ENCODE measurements at places on chromosomes 4 and X.

GRCh38 chr4:169050881-169051760 is 41.1 kb upstream of the CBR4 start:
- no peaks in the 10 kb centered on the region for H3K4me1 ChIP-seq
- H3K36me3 ChIP-seq, result no peaks in the 10 kb centered on the region
- DNase-seq, result no peak
- no peak overlapping the region for H3K27ac ChIP-seq

DNA sequence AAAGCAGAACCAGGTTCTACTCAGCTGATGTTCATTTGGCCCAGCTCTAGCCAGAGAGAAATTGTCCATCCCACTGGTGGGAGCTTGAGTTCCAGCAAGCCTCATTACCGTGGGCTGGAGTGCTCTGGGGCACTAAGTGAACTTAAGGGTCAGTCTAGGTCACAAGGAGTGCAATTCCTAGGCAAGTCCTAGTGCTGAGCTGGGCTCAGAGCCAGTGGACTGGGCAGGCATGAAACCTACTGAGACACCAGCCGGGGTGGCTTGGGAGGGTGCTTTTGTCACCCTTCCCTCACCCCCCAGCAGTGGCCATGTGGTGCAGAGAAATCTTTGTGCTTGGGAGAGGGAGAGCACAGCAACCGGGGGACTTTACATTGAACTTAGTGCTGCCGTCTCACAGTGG is 39.4 kb downstream of the GSX2 start:
- DNase-seq, result no peak
- no peaks in the 10 kb centered on the region for H3K27me3 ChIP-seq
- H3K36me3 ChIP-seq, result no peaks in the 10 kb centered on the region
- no peaks in the 10 kb centered on the region for H3K4me1 ChIP-seq
- no peak overlapping the region for H3K4me3 ChIP-seq

DNA sequence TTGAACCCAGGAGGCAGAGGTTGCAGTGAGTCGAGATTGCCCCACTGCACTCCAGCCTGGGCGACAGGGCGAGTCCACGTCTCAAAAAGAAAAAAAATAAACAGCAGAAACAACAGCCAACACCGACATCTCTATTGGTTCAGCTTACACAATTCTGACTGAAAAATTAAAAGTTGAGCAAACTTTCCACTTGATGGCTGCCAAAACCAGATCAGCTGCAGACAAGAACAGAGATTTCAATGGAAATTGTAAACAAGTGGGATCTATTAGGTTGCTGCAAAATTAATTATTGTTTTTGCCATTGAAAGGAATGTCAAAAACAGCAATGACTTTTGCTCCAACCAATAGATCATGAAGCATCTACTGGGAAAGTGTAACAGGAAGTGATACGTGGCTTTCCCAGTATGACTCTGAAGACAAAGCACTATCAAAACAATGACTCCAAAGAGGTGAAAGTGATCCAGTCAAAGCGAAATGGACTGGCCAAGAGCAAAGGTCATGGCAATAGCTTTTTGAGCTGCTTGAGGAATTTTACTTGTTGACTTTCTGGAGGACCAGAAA is 26.3 kb downstream of the UPF3B start:
- H3K27ac ChIP-seq, result no peak overlapping the region
- H3K4me3 ChIP-seq, result no peak overlapping the region
- H3K27me3 ChIP-seq, result no peaks in the 10 kb centered on the region
- no peaks in the 10 kb centered on the region for H3K36me3 ChIP-seq
- DNase-seq, result no peak
- no peaks in the 10 kb centered on the region for H3K4me1 ChIP-seq

DNA sequence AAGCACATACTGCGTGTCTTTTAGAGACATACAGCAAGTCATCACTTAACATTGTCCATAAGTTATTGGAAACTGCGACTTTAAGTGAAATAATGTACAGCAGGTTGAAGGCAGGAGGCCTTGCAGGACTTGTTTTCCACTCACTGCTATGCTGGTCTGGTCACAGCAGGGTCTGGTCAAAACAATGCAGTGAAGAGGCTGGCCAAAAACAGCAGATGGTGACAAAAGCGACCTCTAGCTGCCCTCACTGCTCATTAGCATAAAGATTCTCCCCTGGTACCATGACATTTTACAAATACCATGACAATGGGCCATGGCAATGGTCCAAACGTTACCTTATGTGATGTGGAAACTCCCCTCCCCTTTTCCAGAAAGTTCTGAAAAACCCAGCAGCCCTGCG is 1283.6 kb downstream of the FSTL5 start:
- H3K27me3 ChIP-seq, result no peaks in the 10 kb centered on the region
- no peak overlapping the region for H3K27ac ChIP-seq
- H3K36me3 ChIP-seq, result no peaks in the 10 kb centered on the region
- no peak overlapping the region for H3K4me3 ChIP-seq
- no peaks in the 10 kb centered on the region for H3K4me1 ChIP-seq
- no peak for DNase-seq

- H3K27me3 ChIP-seq, result no peaks in the 10 kb centered on the region
- no peaks in the 10 kb centered on the region for H3K36me3 ChIP-seq
- no peak overlapping the region for H3K4me3 ChIP-seq
- H3K27ac ChIP-seq, result no peak overlapping the region
Observed at GRCh38 chrX:44349561-44349960, 6.1 kb upstream of the EFHC2 start.

GRCh38 chr4:130336585-130337217 is 1240.7 kb downstream of the C4orf33 start:
- no peak overlapping the region for H3K4me3 ChIP-seq
- no peaks in the 10 kb centered on the region for H3K27me3 ChIP-seq
- no peak for DNase-seq
- H3K27ac ChIP-seq, result no peak overlapping the region
- H3K36me3 ChIP-seq, result no peaks in the 10 kb centered on the region

DNA sequence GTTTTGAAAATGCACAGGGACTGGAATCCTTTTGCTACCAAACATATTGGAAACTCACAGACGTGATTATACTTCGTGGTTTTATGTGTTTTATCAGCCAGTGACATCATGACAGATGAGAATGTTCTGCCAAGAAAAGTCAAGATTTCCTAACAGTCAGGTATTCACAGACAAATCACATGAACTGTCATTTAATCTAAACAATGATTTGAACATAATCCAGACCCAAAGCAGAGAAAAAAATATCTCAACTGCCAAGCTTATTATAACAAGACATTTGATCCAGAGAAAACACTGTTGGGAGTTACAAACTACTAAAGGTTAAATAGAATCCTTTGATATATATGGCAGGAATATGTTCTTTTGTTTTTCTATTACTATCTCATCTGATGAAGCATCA is 635.9 kb upstream of the FRG1 start:
- no peak overlapping the region for H3K4me3 ChIP-seq
- no peaks in the 10 kb centered on the region for H3K4me1 ChIP-seq
- H3K36me3 ChIP-seq, result no peaks in the 10 kb centered on the region
- no peak overlapping the region for H3K27ac ChIP-seq

DNA sequence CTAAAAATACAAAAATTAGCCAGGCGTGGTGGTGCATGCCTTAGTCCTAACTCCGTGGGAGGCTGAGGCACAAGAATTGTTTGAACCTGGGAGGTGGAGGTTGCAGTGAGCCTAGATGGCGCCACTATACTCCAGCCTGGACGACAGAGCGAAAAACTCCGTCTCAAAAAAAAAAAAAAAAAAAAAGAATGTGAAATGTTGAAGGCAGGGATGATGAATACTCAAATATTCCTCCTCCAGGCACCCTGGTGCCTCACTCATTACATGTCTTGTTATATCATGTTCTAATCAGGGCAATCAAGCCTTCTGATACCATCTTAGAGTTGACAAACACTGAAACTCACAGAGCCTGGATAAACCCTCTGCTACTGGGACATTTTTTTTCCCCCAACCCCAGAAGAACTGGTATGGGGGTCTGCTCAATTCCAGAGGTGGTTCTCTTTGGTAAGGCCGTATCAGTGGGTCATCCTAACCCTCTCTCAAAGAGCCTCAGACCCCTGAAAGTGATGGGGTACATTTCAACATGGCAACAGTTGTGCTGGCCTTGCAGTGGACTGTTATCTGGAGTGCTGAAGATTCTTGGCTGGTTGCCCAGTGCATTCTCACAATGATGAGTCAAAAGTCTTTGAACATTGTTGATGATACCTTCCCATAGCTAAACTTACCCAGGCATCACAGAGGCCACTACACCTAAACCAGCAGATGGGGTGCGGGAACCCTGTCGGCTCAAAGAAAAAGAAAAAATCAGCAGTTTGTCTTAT is 2.4 kb upstream of the SH3KBP1 start:
- H3K4me3 ChIP-seq, result no peak overlapping the region
- no peak overlapping the region for H3K27ac ChIP-seq
- H3K27me3 ChIP-seq, result no peaks in the 10 kb centered on the region
- no peaks in the 10 kb centered on the region for H3K36me3 ChIP-seq
- no peak for DNase-seq
- peaks cover 3% of the 10 kb centered on the region for H3K4me1 ChIP-seq

DNA sequence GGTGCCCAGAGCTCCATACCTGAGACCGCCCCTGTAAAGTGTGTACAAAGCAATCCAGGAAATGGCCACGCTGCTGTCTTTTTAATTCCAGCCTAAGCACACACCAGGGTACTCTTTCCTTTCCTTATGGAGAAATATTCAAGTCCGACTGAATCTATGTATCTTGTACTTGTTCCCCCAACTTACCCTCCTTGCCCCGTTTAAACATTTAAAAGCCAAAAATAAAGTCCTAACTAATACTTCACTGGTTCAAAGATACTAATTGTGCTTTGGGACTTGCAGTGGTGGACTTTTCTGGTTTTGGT is 731 bp upstream of the AMMECR1 start:
- peak overlapping the region; percentile 71 for H3K4me3 ChIP-seq
- peaks cover 4% of the 10 kb centered on the region for H3K4me1 ChIP-seq
- no peaks in the 10 kb centered on the region for H3K36me3 ChIP-seq
- H3K27me3 ChIP-seq, result no peaks in the 10 kb centered on the region
- DNase-seq, result no peak
- peak overlapping the region; percentile 78 for H3K27ac ChIP-seq

DNA sequence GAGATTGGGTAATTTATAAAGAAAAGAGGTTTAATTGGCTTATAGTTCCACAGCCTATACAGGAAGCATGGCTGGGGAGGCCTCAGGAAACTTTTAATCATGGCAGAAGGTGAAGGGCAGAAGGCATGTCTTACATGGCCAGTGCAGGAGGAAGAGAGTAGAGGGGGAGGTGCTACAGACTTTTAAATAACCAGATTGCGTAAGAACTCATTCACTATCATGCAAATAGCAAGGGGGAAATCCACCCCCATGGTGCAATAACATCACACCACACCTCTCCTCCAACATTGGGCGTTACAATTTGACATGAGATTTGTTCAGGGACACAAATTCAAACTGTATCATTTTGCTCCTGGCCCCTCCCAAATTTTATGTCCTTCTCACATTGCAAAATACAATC is 353.8 kb upstream of the PABPC5 start:
- H3K4me3 ChIP-seq, result no peak overlapping the region
- H3K27me3 ChIP-seq, result no peaks in the 10 kb centered on the region
- no peaks in the 10 kb centered on the region for H3K4me1 ChIP-seq
- DNase-seq, result no peak

DNA sequence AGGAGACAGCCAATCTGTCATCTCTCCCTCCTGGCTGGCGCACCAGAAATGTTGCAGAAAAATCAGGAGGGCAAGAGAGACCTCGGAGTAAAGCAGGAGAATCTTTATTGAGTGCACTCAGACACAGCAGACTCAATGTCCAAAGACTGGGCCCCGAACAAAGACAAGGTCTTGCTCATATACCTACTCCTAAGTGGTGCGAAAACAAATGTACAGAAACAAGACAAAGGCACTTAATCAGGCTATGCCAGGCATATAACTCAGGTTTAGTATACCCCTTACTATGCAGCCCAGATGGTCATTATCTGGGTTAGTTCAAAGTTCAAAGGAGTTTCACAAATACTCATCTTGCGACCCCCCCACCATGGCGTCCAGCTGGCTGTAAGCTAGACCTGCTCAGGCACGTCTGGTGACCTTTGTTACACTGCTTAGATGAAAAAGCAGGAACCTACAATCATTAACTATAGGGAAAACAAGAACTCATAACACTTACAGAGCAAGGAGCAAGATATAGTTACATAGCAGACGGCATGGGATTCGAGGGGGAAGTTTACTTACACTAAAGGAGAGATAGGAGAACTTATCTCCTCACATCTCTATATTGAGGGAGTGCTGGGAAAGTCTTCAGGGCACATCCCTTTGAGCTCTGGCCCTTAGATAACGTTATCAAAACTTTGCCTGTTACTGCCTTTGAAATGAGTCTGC is 27.5 kb downstream of the SULT1E1 start:
- H3K36me3 ChIP-seq, result no peaks in the 10 kb centered on the region
- H3K4me1 ChIP-seq, result peaks cover 3% of the 10 kb centered on the region
- no peaks in the 10 kb centered on the region for H3K27me3 ChIP-seq
- H3K4me3 ChIP-seq, result no peak overlapping the region
- H3K27ac ChIP-seq, result no peak overlapping the region

DNA sequence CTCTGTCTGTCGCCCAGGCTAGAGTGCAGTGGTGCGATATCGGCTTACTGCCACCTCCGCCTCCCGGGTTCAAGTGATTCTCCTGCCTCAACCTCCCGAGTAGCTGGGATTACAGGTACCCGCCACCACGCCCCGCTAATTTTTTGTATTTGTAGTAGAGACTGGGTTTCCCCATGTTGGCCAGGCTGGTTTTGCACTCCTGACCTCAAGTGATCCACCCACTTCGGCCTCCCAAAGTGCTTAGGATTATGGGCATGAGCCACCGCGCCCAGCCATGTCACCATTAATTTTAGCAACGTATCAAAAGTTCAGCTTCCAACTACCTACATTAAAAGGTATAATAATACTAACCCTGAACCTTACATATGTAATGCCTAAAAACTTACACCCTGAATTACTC is 940 bp upstream of the UTP3 start:
- no peak for DNase-seq
- H3K4me1 ChIP-seq, result peaks cover 19% of the 10 kb centered on the region
- peak overlapping the region; percentile 90 for H3K27ac ChIP-seq
- H3K36me3 ChIP-seq, result peaks cover 5% of the 10 kb centered on the region
- no peaks in the 10 kb centered on the region for H3K27me3 ChIP-seq
- peak overlapping the region; percentile 100 for H3K4me3 ChIP-seq

GRCh38 chr4:98516042-98516440 is 142.4 kb downstream of the TSPAN5 start:
- no peaks in the 10 kb centered on the region for H3K36me3 ChIP-seq
- DNase-seq, result no peak
- H3K27ac ChIP-seq, result peak overlapping the region; percentile 39
- peaks cover 44% of the 10 kb centered on the region for H3K4me1 ChIP-seq
- no peak overlapping the region for H3K4me3 ChIP-seq
- H3K27me3 ChIP-seq, result no peaks in the 10 kb centered on the region

DNA sequence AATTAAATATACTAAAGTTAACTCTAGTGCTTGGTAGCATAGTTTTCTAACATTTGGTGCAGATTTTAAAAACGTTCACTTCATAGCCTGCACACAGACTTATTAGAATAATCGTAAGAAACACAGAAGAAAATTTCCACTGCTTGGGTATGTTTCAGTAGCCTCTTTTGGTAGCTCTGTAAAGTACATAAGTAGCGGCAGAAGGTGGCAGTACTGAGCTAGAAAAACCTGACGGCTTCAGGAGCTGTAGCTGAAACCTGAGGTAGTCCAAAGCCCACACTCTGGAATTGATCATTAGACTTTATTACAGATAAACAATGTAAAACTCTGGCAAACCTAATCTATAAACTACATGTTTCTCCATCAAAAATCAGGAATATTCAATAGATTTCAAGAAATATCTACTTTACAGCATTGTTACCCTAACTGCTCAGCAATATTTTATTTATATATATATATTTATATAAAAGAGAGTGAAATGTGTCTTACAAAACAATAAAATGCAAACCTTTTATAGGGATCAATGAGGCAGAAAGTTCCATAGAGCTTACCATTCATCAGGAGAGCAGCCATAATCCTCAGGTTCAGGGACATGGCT is 88.2 kb downstream of the ATP8A1 start:
- H3K4me3 ChIP-seq, result no peak overlapping the region
- peak; percentile 19 for DNase-seq
- H3K4me1 ChIP-seq, result no peaks in the 10 kb centered on the region
- H3K27ac ChIP-seq, result no peak overlapping the region
- no peaks in the 10 kb centered on the region for H3K36me3 ChIP-seq
- no peaks in the 10 kb centered on the region for H3K27me3 ChIP-seq
